ENCODE measurements at places on chromosomes 6 and 20.

- no peak for DNase-seq
Measured at GRCh38 chr20:16004108-16004854, 569.0 kb downstream of the KIF16B start.

DNA sequence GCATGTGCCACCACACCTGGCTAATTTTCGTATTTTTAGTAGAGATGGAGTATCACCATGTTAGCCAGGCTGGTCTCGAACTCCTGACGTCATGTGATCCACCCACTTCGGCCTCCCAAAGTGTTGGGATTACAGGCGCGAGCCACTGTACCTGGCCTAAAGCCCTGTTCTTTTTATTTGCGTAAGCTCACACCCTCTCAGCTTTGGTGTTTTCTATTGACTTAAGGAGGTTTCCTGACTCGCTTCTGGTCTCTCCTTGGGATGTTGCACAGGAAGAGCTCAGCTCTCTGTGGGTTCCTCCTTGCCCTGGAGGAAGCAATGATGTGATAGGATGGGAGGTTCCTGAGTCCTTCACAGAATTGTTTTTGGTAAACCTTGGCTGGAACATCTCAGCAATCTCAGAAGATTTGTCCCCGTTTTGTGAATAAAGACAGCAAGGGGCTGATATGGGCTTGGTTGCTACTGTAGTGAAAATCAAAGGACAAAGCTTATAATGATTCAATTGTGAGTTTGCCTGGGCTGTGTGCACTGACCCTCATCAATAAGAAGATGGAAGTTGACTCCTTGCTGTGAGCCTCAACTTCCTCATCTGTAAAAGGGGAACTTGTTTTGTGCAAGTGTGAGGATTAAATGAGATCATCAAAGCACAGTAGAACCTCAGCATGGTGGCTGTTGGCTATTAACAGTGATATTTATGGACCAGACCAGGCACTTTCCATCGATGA lies 27.0 kb downstream of the TOX2 start:
- DNase-seq, result no peak

DNA sequence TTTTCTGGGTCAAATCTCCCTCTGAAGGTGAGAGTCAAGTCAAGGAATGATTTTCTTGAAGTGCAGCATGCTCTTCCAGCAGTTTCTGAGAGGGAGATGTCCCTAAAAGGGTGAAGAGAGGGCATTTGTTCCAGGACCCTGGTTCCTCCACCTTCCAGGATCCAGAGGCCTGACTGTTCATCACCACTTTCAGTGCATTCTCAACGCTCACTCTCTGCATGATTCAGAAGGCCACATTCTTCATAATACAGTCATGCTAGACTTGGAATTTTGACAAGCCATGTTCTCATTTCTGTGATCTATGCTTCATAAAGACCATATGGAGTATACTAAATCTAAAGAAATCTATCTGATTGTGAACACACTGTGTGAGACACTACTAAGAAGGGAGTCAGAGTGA lies 85.1 kb downstream of the PDE7B start:
- DNase-seq, result no peak

- no peak for DNase-seq
Measured at GRCh38 chr6:168145747-168146596, 67.0 kb upstream of the FRMD1 start.

DNA sequence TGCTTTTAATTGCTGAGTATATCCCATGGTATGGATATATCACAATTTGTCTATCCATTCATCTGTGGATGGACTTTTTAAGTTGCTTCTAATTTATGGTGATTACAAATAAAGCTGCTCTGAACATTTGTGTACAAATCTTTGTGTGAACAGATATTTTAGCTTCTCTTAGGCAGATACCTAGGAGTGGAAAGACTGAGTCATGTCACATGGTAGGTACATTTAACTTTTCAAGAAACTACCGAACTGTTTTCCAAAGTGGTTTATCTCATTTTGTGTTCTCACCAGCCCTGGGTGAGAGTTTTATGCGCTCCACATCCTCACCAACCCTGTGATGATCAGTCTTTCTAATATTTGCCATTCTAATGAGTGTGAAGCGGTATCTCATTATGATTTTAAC lies 31.0 kb upstream of the ZNFX1 start:
- no peak for DNase-seq

- DNase-seq, result no peak
Measured at GRCh38 chr6:109383438-109383940, 1.2 kb upstream of the CD164 start.

DNA sequence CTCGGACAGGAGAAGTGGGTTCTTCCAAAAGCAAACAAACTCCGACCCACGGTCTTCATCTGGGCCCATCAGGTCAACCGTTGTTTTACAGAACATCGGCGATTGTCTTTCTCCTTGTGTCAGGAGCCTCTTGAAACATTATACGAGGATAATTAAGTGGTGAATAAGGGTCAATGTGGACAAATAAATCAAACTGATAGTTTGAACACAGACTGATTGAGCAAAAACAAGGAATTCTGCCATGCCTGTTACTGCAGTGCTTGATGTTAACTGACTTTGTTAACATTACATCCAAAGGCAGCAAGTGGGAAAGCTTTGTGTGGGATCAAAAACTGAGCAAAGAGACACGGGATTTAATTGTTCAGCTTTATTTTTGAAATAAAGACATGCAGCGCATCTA lies 101.1 kb upstream of the IFNGR1 start:
- DNase-seq, result no peak

- no peak for DNase-seq
Measured at GRCh38 chr6:102525336-102525735, 1131.8 kb downstream of the GRIK2 start.

DNA sequence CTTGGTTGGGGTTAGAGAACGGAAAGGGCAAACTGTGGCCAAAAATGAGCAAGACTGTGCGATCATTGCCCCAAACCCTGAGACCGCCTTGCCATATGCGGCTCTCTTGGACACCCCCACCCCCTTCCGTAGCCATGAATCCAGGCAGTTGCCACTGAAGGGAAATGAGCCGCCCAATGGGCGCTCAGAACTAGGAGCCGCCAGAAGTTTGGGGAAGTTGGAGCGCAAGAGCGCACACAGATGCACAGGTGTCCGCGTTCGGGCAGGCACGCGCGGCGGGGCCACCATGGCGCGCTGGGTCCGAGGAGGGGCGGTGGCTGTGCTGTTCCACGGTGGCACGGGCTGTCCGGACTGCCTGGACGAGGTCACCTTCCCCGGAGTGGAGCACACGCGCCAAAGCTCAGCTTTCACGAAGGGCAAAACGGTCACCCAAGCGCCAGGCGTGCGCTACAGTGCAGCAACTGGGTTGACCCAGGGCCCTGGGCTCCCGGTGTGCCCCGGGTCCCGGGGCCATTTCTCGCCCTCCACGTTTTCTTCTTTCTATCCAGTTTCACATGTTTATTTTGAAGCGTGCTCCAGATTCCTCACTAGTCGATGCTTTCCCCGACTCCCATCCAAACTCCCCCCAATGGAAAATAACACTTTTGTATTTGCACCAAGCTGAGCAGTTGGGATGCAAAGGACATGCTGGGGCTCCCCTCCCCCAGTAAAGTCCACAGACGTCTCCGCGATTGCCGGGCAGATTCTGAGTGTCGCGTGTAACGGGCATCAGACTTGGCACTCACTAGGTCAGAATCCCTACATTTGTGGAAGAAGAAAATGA lies 906 bp upstream of the PDE10A start:
- DNase-seq, result no peak

- no peak for DNase-seq
Measured at GRCh38 chr6:163585932-163586437, 171.5 kb downstream of the QKI start.

Measured in stimulated activated CD4-positive, alpha-beta T cell treated with anti-CD3 and anti-CD28 coated beads, Interleukin-1b, Interleukin-23, amount 100 ng/mL, for 24 hours (primary cell).